HCT116 (cell line): ENCODE measurements at places on chromosomes 6 and 20. TPM values are rescaled to one million over a fixed set of nuclear protein-coding genes. Genes with fewer than 3 reads are reported as not detected.

The C20orf141 gene
- total RNA-seq, result not detected

The DNAH8 gene
- not detected for total RNA-seq

The PRL gene
- total RNA-seq, result not detected

The ASCC3 gene
- 40.5 TPM for total RNA-seq

The EIF2S2 gene
- total RNA-seq, result 121 TPM

The CST1 gene
- not detected for total RNA-seq

The SERINC1 gene
- total RNA-seq, result 45.2 TPM

The SLC29A1 gene
- total RNA-seq, result 67.6 TPM

The CLVS2 gene
- not detected for total RNA-seq

The NOTCH4 gene
- total RNA-seq, result 0.81 TPM

The SLC35D3 gene
- not detected for total RNA-seq

The MLN gene
- not detected for total RNA-seq

The CAGE1 gene
- total RNA-seq, result 0.20 TPM

GRCh38 chr20:45322952-45323383, 14.9 kb upstream of the MATN4 start:
- no peaks in the 10 kb centered on the region for H3K27me3 ChIP-seq
- no peaks in the 10 kb centered on the region for H3K4me1 ChIP-seq
- peaks cover 11% of the 10 kb centered on the region; the same call in 1 of the 2 replicates for H3K36me3 ChIP-seq
- DNase-seq, result peak; percentile 31

GRCh38 chr6:113635222-113635986, 221.7 kb upstream of the MARCKS start:
- H3K4me3 ChIP-seq, result no peak overlapping the region
- H3K27me3 ChIP-seq, result no peaks in the 10 kb centered on the region
- no peak for DNase-seq
- peaks cover 27% of the 10 kb centered on the region for H3K4me1 ChIP-seq
- no peaks in the 10 kb centered on the region for H3K36me3 ChIP-seq

GRCh38 chr20:15222502-15223330, 885.3 kb upstream of the FLRT3 start:
- H3K27me3 ChIP-seq, result no peaks in the 10 kb centered on the region
- no peaks in the 10 kb centered on the region for H3K36me3 ChIP-seq
- H3K4me1 ChIP-seq, result no peaks in the 10 kb centered on the region
- DNase-seq, result no peak
- H3K27ac ChIP-seq, result no peak overlapping the region
- no peak overlapping the region for H3K4me3 ChIP-seq

GRCh38 chr6:30542915-30543314, 13.4 kb downstream of the GNL1 start:
- H3K4me1 ChIP-seq, result no peaks in the 10 kb centered on the region
- DNase-seq, result no peak
- H3K4me3 ChIP-seq, result no peak overlapping the region
- H3K27me3 ChIP-seq, result no peaks in the 10 kb centered on the region
- no peak overlapping the region for H3K27ac ChIP-seq
- H3K36me3 ChIP-seq, result no peaks in the 10 kb centered on the region

DNA sequence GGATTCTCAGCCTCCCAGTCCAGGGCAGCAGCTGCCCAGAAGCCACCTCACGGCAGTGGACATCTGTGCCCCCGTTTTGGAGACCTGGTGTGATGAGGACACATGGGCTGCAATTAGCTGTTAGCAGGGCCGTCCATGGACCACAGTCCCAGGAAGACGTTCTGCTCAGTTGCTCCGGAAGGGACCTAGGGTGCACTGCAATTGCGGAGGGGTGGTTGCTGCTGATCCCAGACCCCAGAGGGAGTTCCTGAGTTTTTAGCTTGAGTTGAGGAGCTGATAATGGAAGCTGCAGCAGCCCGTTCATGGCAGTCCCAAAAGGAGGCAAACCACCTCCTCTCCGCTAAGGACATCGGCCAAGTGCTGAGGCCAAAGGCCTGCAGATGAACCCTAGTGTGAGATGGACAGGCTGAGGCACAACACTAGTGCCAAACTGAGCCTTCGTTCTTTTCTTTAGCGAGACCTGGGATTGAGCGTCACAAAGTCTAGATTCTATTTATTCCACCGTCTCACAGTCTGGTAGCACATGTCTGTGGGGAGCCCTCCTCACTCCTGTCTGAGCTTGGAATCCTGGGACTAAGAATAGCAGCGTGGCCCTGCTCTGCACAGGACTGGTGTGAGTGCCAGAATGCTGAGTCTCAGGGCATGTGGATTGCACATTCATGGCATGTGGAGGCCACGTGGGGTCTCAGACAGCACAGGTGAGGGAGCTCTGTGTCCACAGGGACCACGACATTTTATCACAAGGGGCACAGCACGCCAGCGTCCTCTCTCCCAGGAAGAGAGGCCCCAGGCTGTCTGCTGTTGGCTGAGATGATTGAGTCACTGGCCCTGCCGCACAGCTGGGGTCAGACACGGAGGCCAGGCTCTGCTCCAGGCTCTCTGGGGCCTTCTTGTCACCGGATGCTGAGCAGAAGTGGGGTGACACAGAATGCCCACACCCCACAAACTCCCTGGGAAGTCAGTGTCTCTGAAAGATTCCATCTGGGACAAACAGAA, 113.4 kb downstream of the PSMB1 start:
- H3K27me3 ChIP-seq, result no peaks in the 10 kb centered on the region

- DNase-seq, result no peak
- H3K27me3 ChIP-seq, result no peaks in the 10 kb centered on the region
- H3K4me1 ChIP-seq, result no peaks in the 10 kb centered on the region
- H3K36me3 ChIP-seq, result no peaks in the 10 kb centered on the region
These were observed 43.0 kb upstream of the SYNCRIP start for GRCh38 chr6:85685713-85686112.

GRCh38 chr6:149228311-149228955, 89.1 kb upstream of the TAB2 start:
- no peak for DNase-seq
- no peak overlapping the region for H3K4me3 ChIP-seq
- no peaks in the 10 kb centered on the region for H3K36me3 ChIP-seq
- H3K27ac ChIP-seq, result no peak overlapping the region
- H3K27me3 ChIP-seq, result no peaks in the 10 kb centered on the region

GRCh38 chr6:122931916-122932315, 64.1 kb upstream of the CLVS2 start:
- no peak for DNase-seq
- H3K4me1 ChIP-seq, result no peaks in the 10 kb centered on the region
- H3K36me3 ChIP-seq, result no peaks in the 10 kb centered on the region

DNA sequence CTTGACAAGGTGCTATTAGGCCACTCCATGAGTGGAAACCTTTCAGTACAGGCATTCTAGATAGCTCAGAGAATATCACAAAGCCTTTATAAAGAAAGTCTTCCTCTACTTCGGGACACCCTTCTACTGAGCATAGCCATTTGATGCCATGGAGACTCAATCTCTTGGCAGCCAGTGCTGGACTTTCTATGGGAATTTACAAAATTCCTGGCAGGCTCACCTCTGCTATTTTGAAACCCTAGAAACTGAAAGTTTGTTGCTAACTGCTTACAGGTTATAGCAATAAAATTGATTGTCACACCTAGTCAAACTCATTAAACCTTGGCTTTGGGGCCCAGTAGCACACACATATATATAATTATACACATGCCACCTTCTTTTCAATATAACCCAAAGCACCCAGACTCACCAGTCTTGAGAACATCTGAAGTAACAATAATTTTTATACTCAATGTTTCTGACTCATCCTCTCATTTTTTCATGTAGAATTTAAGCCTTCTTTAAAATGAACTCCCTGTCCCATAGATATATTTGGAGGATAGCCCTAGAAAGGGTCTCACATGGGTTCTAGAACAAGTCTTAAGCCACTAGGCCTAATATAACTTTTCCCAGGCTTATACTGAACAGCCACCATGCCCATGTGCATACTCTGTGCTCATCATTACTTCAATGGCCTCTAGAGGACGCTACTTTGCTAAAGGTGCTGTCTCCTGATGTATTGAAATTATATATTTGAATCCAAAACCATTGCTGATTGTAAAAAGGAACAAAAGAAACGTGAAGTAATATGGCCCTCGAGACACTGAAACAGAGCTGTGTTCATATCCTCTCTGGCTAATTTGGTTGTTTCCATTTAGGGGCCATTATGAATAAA, 368.1 kb upstream of the MARCKS start:
- no peaks in the 10 kb centered on the region for H3K36me3 ChIP-seq
- no peaks in the 10 kb centered on the region for H3K4me1 ChIP-seq
- H3K27me3 ChIP-seq, result no peaks in the 10 kb centered on the region
- H3K4me3 ChIP-seq, result no peak overlapping the region
- DNase-seq, result no peak

GRCh38 chr6:20509212-20509611, 25.0 kb upstream of the CDKAL1 start:
- H3K27ac ChIP-seq, result no peak overlapping the region
- H3K27me3 ChIP-seq, result no peaks in the 10 kb centered on the region

DNA sequence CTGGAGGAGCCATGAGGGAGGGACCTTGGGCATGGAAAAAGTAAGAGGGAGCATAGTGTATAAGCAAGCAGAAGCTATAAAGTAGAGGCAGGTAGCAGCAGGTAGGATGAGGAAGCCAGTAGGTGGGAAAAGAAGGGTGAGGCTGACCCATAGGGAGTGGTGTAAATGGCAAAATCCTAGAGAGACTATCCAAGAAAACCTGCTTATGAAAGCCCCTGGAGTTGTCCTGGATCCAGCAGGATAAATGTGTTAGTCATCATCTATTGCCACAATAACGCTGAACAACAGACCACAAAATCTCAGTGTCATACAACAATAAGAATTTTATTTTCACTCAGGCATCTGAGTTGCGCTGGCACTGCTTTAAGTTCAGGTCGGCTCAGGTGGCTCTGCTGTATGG, 30.2 kb downstream of the CHD6 start:
- H3K27ac ChIP-seq, result no peak overlapping the region
- H3K27me3 ChIP-seq, result no peaks in the 10 kb centered on the region
- no peaks in the 10 kb centered on the region for H3K4me1 ChIP-seq
- H3K36me3 ChIP-seq, result no peaks in the 10 kb centered on the region

DNA sequence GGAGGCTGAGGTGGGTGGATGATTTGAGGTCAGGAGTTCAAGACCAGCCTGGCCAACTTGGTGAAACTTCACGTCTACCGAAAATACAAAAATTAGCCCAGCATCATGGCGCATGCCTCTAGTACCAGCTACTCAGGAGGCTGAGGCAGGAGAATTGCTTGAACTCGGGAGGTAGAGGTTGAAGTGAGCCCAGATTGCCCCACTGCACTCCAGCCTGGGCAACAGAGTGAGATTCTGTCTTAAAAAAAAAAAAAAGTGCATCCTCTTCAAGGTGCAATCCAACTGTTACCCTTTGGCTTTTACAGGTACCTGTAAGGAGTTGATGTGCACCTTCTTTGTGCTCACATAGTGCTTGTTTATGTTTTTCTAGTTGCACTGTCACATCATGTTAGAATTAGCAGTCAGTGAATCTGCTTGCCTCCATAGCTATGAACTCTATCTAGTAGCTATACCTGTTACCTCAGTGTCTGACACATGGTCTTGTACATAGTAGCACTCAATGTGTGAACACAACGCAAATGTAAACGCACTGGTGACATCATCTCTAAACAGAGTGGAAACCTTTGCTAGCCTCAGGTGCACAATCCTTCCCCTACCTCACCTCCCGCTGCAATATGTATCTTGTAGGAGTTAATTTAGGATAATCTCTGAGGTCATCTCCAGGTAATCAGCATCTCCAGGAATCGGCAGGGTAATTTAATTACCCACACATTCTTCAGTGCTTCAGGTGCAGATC, 9.7 kb downstream of the MSH5 start:
- no peaks in the 10 kb centered on the region for H3K27me3 ChIP-seq
- H3K4me1 ChIP-seq, result peaks cover 3% of the 10 kb centered on the region; the same call in 1 of the 2 replicates
- no peak overlapping the region for H3K4me3 ChIP-seq
- DNase-seq, result no peak

DNA sequence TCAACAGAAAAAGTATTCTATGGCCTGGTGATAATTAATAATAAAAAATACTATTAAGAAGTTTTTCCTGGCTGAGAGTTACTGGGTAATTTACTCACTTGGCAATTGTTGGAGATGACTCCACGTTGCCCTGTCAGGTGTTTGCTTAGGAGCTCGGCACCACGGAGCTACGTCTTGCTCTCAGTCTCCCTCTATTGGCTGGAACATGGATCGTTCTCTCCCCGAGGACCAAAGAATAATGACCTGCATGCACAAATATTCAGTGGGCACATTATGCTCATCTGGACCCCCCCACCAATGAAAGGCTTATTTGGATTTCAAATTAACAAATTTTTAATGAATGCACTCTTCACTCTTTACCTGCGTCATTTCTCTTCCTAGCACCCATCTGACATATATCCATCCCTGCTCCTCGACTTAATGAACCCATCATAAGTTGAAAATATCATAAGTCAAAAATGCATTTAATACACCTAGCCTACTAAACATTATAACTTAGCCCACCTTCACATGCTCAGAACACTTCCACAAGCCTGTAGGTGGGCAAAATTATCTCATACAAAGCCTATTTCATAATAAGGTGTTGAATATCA, 71.0 kb upstream of the CD83 start:
- no peaks in the 10 kb centered on the region for H3K27me3 ChIP-seq
- DNase-seq, result peak; percentile 51
- no peak overlapping the region for H3K4me3 ChIP-seq
- H3K27ac ChIP-seq, result no peak overlapping the region

- no peaks in the 10 kb centered on the region for H3K27me3 ChIP-seq
- DNase-seq, result no peak
- no peaks in the 10 kb centered on the region for H3K36me3 ChIP-seq
- no peaks in the 10 kb centered on the region for H3K4me1 ChIP-seq
- no peak overlapping the region for H3K27ac ChIP-seq
These were observed 1151.2 kb upstream of the EYS start for GRCh38 chr6:66858196-66858595.

- H3K4me3 ChIP-seq, result no peak overlapping the region
- H3K36me3 ChIP-seq, result no peaks in the 10 kb centered on the region
- H3K4me1 ChIP-seq, result peaks cover 14% of the 10 kb centered on the region
- no peak overlapping the region for H3K27ac ChIP-seq
- DNase-seq, result no peak
These were observed 31.4 kb downstream of the PRDM1 start for GRCh38 chr6:106117579-106117978.

GRCh38 chr6:20173833-20174792, 38.2 kb downstream of the MBOAT1 start:
- H3K27me3 ChIP-seq, result no peaks in the 10 kb centered on the region
- H3K27ac ChIP-seq, result no peak overlapping the region
- DNase-seq, result no peak
- H3K36me3 ChIP-seq, result no peaks in the 10 kb centered on the region
- no peaks in the 10 kb centered on the region for H3K4me1 ChIP-seq
- no peak overlapping the region for H3K4me3 ChIP-seq

- no peaks in the 10 kb centered on the region for H3K36me3 ChIP-seq
- no peaks in the 10 kb centered on the region for H3K4me1 ChIP-seq
- no peaks in the 10 kb centered on the region for H3K27me3 ChIP-seq
These were observed 57.8 kb downstream of the IL22RA2 start for GRCh38 chr6:137115658-137116057.
